ENCODE measurements at places on chromosomes 12 and 14.

GRCh38 chr12:75636607-75637006 is 125.2 kb upstream of the KRR1 start:
- no peak for DNase-seq

- no peak for DNase-seq
Measured at GRCh38 chr14:65239938-65240296, 137.6 kb upstream of the MAX start.

- DNase-seq, result no peak
Measured at GRCh38 chr14:91113829-91114078, at the start of gene DGLUCY. Gene DGLUCY (plus strand): TSS chr14:91114073. CDS start chr14:91160295, 46,222 bp downstream.

GRCh38 chr12:4943938-4944284 is 34.2 kb downstream of the KCNA1 start:
- DNase-seq, result no peak

- peak; percentile 59 for DNase-seq
Measured at GRCh38 chr12:54603173-54603814, 14.8 kb upstream of the PPP1R1A start.

DNA sequence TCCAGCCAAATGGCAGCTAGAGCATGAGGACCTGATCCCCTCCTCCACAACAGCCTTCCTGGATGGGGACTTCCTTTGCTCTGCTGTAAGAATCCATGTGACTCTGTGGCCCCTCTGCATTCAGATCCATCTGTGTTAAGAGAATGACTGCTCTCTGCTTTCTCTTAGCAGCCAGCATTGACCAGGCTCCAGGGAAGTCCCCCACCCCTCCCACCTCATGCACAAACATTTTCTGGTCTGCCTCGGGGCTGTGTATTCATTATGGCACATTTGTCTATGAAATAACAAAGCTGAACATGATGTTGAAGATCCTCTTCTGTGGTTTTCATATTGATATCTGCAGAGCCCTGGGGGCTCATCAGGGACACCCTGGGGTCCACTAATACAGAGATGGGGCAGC is 201.7 kb downstream of the NUAK1 start:
- no peak for DNase-seq

DNA sequence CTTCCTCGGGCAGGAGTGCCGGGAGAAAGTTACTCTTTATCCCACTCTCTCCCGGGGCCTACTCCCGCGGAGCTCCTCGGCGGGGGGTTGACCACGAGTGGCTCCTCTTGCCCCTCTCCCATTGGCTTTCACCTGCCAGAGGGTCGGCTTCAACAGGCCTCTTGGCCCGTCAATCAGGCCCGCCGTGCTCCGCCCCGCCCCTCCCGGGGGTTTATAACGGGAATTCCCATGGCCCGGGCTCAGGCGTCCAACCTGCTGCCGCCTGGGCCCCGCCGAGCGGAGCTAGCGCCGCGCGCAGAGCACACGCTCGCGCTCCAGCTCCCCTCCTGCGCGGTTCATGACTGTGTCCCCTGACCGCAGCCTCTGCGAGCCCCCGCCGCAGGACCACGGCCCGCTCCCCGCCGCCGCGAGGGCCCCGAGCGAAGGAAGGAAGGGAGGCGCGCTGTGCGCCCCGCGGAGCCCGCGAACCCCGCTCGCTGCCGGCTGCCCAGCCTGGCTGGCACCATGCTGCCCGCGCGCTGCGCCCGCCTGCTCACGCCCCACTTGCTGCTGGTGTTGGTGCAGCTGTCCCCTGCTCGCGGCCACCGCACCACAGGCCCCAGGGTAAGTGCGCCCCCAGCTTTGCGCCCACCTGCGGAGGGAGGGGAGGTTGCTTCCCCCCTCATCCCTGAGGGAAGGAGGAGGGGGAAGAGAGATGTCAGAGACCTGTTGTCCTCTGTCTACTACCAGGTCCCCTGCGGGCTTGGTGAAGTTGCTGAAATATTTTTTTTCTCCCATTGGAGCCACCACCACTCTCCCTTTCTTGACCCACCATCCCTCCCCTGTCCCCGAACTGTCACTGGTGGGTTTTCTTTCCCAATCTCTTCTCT is at the start of gene SMOC1:
Gene SMOC1 (plus strand): TSS at position 242 of the 869 bp plus-strand sequence. CDS start 263 bp downstream, at position 505.
- no peak for DNase-seq

- DNase-seq, result no peak
Measured at GRCh38 chr12:28770322-28770721, 378.8 kb upstream of the FAR2 start.

- peak; percentile 62 for DNase-seq
Measured at GRCh38 chr12:6867413-6868210, at the start of gene TPI1. Gene TPI1 (plus strand): TSS chr12:6867531. CDS start chr12:6867567, 36 bp downstream.

GRCh38 chr12:98737322-98737712 is 92.2 kb downstream of the APAF1 start:
- DNase-seq, result no peak

DNA sequence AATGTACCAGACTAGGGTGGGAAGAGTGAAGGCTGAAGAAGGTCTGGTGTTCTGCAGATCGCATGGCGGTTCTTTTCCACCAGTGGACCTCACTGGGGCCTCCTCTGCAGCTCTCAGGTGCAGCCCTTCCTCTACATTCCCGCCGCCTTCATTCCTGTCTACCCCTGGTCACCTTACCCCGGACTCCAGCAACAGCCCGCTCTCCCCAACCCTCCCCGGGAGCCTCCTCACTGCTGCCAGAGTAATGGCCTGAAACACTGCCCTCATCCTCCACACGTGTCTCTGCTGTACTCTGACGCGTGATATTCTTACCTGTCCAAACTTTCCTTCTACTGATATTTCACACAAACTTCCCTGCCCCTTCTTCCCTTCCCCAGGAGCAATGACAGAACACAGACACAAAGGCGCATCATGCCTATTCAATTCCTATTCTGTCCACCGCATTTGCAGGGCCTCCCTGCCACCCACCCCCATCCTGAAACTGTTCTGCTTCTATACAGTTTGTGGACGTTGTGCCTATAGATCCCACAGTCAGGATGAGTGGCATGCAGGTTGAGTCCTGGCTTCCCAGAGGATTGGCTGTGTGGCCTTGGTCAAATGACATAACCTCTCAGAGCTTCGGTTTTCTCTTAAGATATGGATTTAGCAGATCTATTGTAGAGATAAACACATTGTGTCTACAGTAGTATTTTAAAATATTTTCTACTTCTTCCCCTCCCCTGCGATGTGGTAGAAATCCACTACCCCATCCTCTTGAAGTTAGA is 1.7 kb upstream of the NUAK1 start:
- no peak for DNase-seq

DNA sequence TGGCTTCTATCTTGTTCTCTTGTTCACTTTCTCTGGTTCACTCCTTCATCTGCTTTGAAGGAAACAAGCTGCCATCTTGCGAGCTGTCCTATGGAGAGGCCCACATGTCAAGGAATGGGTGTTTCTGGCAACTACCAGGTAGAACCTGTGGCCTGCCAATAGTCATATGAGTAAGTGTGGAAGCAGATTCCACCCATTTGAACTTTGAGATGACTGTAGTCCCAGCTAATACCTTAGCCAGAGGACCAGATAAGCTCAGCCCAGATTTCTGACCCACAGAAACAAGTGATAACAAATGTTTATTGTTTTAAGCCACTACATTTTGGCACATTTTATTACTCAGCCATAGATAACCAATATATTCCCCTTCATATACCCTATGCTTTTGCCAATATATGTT is 4.0 kb upstream of the SLC38A2 start:
- DNase-seq, result no peak

- DNase-seq, result no peak
Measured at GRCh38 chr14:102840771-102841528, 63.7 kb downstream of the TRAF3 start.

- peak; percentile 55 for DNase-seq
Measured at GRCh38 chr12:32836710-32837109, 59.9 kb downstream of the PKP2 start.

DNA sequence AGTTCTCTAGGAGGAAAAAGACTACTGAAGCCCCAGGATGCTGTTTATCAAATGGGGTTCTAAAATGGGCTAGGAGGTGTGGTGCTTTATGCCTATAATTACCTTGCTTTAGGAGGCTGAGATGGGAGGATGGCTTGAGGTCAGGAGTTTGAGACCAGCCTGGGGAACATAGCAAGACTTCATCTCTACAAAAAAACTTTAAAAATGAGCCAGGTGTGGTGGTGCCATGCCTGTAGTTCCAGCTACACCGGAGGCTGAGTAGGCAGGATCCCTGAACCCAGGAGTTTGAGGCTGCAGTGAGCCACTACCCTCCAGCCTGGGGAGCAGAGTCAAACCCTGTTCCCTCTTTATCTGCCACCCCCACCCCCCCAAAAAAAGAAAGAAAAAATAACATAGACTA is 23.3 kb upstream of the SLC2A3 start:
- no peak for DNase-seq

GRCh38 chr14:87656315-87656714 is 336.7 kb downstream of the GALC start:
- DNase-seq, result no peak

GRCh38 chr14:104973385-104974145 is 4.6 kb downstream of the AHNAK2 start:
- DNase-seq, result peak; percentile 82

DNA sequence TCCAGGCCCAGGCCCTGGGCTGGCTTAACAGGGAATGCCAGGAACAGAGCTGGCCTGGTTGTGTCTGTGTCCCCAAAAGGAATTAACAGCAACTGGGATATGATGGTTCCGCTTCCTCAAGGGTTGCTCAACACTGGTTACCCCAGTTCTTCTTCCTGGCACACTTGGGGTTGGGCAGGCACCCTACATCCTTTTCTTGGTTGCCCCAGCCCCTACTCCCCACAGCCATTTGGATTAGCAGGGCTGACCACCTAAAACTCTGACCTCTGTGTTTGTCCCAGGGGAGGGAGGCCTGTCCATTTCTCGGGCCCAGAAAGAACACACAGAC is 30.8 kb downstream of the NCKAP5L start:
- DNase-seq, result no peak

DNA sequence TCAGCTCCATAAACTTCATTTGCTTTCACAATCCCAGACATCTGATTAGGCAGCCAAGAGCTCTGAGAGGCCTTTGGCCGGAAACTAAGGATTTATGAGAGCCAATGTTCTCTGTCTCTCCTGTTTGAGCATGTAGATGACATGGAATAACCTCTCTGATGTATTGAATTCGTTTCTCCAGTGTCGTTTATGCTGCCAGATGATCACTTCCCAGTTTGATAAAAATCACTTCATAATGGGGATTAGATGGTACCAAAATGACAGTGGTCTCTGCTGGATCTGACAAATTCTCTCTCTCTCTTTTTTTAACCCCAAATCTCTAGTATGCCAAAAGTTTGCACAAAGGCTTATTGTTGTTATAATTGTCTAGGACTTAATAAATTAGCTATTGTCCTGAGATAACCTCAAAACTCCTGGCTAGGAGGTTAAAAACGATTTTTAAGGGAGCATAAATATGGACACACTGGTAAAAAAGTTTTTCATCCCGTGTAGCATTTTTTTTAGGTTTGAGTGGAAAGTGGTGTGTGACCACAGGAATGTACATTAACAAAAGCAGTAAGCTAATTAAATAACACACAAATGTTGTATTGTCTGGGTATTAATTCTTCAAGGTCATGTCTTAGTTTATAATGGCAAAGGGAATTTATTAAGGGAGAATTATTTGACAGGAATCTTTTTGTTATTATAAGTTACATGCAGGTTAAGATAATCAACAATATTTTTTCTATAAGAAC is 82.6 kb upstream of the USP44 start:
- DNase-seq, result peak; percentile 71

- DNase-seq, result no peak
Measured at GRCh38 chr12:45934956-45935355, 55.4 kb downstream of the SCAF11 start.

DNA sequence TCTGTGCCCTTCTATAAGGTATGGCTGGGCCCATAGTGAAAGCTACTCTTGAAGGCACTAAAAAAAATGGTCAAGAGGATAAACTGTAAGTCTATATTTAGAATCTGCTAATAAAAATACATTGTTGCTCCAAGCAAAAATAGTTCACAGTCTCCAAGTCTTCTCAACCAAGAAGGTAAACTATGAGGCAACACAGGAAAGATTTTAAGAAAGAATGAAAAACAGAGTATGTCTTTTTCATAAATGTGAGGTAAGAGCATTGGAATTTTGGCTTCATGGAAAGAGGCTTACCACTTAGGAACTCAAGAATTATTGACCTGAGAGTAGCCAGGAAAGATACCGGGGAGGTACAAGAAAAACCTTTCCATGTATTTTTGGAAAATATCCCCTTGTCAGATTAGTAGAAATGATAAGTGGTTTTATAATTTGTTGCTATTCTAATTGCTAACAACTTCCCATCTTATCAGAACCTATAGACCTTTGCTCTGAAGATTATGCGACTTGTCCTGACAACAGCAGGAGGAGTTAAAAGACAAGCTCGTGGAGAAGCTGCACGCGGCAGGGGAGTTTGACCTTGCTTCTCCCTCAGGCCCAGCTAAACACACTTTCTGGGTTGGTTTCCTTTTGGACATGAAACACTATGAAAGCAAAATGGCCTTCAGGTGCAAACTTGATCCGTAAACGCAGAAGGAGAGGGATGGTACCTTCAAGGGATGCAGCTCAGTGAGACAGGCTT is 238.1 kb downstream of the FOXN3 start:
- peak; percentile 29 for DNase-seq

DNA sequence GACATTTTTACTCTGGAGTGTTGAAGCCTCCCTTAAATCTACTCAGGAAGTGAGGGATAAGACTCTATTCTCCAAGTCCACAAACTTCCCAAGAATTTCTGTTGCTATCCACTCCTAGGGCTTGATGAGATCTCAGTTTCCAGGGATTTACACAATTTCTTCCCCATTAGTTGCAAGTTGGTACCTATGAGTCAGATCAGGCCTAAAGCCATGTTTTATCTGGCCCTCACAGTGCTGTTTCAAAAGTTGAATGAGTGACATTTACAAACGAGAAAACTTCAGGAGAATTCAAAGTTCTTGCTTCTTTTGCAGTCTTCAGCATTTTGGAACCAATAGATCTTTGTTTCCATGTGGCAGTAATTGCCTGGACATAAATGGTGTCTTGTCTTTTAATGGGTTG is 156.4 kb upstream of the SYT10 start:
- peak; percentile 63 for DNase-seq

DNA sequence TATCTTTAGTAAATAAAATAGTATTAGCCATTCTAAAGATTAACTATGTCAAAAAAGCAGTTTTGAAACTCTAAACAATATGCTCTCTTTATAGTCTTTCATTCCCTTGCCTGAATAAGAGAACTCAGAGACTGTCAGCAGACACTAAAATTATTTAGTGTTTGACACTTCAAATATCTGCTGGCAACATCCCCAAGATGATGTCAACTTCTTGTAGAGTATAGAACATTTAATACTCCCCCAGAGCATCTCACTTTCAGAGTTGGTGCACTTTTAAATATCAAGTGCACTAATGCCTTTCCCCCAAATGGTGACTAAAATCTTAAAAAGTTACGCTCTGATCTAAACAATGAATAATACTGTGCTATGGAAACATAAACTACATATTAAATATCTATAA is 374.9 kb downstream of the SLC6A15 start:
- DNase-seq, result no peak

- DNase-seq, result peak; percentile 66
Measured at GRCh38 chr12:15788233-15789219, 662 bp downstream of the EPS8 start.

DNA sequence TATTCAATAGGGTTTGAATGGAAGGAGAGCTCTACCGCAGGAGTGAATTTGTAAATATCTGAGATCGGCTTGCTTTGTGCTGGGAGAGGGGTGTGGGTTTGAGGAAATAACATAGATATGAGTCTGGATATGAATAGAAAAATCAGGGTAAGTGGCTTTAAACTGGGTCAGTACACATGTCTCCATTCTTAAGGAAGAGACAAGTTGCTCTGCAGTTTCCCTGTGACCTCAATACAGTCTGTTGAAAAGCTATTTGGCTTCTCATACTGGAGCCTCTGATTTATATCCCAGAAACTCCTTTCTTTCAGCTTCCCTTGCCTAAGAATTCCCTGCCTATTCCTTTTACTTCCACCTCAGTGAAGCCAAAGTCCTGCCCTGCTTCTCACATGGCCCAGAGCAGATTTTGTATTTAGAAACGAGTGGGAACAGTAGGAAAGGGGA is 153.5 kb upstream of the ATF7IP start:
- no peak for DNase-seq

Measured in M059J (cell line).